Muscle of arm (tissue), 14 donors: ENCODE measurements at places on chromosomes 5 and 9.

DNA sequence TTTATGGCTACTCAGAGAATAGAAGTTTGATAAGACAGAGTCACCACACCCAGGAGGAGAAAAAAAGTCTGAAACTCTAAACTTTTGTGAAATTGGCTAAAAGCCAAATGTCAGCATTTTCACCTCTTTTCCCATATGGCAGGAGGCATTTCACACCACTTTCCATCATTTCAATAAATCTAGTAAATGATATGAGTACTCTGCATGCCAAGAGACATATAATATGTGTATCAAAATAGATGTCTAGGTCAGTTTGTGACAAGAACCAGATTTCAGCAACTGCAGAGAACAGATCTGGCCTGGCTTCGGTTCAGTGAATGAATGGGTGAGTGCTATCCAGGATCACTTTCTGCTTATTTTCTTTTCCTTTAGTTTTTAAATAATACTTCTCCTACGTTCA is 470.8 kb downstream of the ENC1 start:
- peak; percentile 20 for DNase-seq

GRCh38 chr9:112527959-112528358 is 41.3 kb downstream of the KIAA1958 start:
- no peak for DNase-seq

DNA sequence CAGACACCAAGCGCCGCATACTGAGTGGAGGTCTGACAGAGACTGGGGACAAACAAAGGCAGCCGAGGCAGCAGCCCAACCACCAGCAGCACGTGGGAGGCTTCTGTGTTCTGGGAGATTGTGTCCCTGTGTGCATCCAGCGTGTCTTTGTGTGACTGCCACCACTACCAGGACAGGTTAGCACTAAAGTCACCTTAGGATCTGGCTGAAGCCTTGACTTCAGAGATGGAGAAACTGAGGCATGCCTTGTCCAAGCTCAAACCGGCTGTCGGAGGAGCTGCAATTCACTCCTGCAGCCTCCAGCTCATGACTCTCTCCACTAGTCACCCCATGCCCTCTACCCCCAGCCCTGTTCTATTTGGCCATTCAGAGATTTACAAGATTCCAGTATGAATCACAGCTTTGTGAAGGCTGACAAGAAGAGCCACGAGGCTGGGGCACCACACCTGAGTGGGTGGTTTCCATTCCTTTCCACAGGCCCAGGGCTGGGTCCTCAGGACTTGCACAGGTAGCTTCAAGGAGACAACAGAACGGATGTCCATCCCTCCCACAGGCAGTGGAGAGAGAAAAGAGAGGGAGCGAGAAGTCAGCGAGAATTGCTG is 69.3 kb downstream of the SHB start:
- DNase-seq = no peak

- DNase-seq = no peak
Measured at GRCh38 chr9:80555782-80556325, 984.1 kb downstream of the TLE4 start.

GRCh38 chr9:130461218-130461630 is 16.5 kb downstream of the ASS1 start:
- peak; percentile 45 for DNase-seq

GRCh38 chr9:1337169-1337568 is 287.0 kb downstream of the DMRT2 start:
- DNase-seq = no peak

DNA sequence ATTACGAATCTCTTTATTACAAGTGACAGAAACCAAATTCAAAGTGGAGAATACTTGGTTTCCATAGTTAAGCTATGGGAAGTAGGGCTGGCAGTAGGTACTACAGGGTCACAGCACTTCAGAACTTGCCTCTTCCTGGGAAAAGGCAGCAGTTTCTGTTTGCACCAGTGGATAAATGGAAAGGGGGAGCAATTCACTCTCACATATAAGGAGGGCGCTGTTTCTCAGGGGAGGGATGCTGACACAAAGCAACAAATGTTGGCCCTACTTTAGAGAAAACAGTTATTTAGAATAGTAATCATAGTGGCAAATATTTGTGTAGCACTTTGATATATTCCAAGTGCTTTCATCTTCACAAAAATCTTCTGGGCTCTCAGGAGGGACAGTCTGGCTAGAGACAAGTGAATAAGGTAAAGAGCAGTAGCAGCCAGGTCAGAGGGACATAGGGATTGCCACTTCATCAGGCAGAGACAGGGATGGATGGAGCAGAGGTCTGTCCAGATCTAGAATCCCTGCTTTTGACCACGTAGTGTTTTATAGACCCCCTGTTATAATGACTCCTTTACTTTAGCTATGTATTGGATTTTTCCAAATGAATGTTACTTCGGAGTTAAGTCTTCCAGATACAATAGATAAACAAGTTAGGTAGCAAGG is 554.8 kb upstream of the SGCD start:
- no peak for DNase-seq

- DNase-seq = no peak
Measured at GRCh38 chr5:110463106-110463505, 263.4 kb downstream of the TMEM232 start.

GRCh38 chr9:137919095-137919465 is 41.5 kb downstream of the CACNA1B start:
- DNase-seq = no peak

DNA sequence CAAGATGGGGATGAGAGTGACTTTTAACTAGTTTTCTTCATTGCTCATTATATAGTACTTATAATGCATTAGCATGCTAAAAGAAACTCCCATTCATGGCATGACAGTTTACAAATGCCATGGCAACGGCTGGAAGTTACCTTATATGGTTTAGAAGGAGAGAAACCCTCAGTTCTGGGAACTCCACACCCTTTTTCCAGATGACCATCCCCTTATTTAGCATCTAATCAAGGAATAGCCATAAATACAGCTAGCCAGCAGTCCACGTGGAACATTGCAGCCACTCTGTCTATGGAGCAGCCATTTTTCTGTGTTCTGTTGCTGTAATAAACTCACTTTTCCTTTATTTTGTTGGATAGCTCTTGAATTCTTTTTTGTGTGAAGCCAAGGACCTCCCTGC is 1137.8 kb downstream of the CDH18 start:
- no peak for DNase-seq

GRCh38 chr5:44446399-44446798 is 57.2 kb upstream of the FGF10 start:
- no peak for DNase-seq

- DNase-seq = no peak
Measured at GRCh38 chr9:124259158-124259808, 1.5 kb downstream of the NEK6 start.

GRCh38 chr5:126471247-126471646 is 48.0 kb downstream of the GRAMD2B start:
- no peak for DNase-seq

GRCh38 chr5:3595006-3595961 is at the start of gene IRX1:
Gene IRX1 (plus strand): TSS chr5:3595832. CDS start chr5:3596106, 274 bp downstream.
- DNase-seq = no peak

DNA sequence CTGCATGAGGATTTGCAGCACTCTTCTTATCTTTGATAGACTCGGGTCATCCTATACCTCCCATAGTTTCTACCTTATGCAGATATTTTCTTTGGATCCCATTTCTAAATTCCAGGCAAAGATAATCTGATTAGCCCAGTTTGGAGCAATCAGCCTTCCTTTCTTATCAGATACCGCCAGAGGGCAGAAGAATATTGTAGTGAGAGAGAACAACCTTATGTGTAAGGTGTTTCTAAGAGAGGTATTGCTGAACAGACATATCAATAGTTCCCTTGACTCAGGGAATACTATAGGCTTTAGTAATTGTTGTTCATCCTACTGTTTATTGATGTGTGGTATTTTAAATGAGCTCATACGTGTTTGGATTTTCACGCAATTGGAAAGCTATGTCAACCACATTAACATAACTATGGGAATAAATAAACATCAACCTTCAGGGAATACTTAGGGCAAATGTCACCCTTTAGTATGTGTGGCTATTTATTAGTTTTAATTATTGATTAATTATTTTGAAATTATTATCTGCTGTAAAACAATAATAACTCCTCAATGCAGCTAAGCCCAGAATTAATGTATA is 1435.2 kb upstream of the CDH9 start:
- no peak for DNase-seq

GRCh38 chr9:116059466-116059865 is 94.1 kb upstream of the PAPPA start:
- DNase-seq = no peak

- DNase-seq = no peak
Measured at GRCh38 chr9:127537792-127538191, 74.3 kb upstream of the STXBP1 start.

DNA sequence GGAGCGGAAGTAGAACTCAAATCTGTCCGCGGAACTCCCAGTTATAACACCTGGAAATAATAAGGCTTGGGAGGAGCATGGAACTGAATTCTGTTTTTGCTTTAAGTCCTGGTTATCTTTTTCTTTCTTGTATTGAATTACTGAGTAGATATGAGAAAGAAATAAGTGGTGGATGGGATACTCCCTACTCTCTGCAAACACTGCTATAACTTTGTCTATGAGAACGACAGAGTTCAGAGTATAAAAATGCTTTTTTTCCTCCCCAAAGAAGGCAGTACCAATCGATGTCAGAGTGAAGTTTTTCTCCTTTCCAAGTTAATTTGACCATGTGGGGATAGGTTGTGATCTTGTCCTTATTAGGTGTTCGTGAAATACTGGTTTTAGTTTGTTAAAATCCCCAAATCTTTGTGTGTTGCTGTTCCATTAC is 1.2 kb downstream of the RIC1 start:
- peak; percentile 55 for DNase-seq

GRCh38 chr9:137045294-137046087 is 486 bp downstream of the NPDC1 start:
- DNase-seq = no peak

- no peak for DNase-seq
Measured at GRCh38 chr9:114894609-114895433, 35.6 kb downstream of the TNFSF8 start.

DNA sequence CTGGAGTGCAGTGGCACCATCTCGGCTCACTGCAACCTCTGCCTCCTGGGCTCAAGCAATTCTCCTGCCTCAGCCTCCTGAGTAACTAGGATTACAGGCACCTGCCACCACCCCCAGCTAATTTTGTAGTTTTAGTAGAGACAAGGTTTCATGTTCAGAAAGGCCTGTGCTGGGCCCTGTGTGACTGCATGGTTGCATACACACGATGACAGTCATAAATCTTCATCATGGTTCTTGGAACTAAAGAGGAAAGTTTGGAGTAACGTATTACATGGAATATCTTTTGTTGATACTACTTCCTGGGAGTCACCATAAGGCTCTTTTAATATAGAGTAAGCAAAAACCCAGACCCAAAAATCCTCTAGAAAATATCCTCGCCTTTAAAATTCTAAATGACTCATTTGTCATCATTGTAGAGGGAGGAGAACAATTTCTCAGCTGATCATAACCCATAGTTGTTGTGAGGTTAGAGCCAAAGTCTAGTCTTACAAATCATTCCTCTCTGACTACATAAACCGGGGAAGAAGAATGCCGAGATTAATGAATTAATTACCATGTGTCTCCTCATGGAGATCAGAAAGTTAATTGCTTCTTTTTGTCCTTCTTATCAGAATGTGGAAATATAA is 47.0 kb downstream of the KLF9 start:
- no peak for DNase-seq

DNA sequence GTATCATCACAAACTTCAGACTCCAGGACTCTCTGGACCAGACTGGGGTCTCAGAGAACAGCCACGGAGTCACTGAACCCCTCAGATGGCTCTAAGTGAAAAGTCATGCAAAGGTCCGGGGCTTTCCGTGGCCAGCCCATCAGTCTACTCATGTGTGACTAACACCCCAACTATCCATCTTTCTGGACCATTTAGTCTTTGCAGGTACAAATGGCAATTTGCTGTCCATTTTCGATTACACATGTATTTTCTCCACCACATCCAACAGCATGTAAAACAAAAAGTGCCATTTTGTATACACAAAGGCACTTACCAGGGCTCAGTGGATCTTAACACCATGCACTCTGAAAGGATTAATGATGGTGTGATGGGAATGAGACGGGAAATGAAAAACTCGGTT is 387.7 kb downstream of the BNC2 start:
- no peak for DNase-seq

DNA sequence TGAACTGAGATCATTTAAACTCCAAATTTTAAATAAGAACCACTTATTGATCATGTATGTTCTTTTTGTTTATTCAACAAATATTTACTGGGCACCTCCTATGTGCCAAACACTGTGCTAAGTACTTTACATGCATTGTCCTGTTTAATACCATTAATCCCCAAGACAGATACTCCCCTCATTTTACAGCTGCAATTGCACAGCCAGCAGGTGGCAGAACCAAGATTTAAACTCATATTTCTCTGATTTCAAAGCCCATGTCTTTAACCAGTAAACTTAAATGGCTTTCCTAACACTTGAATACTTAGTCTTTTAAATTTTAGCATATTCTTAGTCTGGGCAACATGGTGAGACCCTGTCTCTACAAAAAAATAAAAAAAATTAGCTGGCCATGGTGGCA is 43.4 kb upstream of the KIAA1958 start:
- DNase-seq = no peak

GRCh38 chr9:7105095-7105494 is 347.3 kb downstream of the KDM4C start:
- no peak for DNase-seq

GRCh38 chr5:149731332-149731616 is 1.2 kb downstream of the PPARGC1B start:
- DNase-seq = peak; percentile 11

GRCh38 chr9:34027845-34028574 is 20.7 kb downstream of the UBAP2 start:
- DNase-seq = no peak

DNA sequence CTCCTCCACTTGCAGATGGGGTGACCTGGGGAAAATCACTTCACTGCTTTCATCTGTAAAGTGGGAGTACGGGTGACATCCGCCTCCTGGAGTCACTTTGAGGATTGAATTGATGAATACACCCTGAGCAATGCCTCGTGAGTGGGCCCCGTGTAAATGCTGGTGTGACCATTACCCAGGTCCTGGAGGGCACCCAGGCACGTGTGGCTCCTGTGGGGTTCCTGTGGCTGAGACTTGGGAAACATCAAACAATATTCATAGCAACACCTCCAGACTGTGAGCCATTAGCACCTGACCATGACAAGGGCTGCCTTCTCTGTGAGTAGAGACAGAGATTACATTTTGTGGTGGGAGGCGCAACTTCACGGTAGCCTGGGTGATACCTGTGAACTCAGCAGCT is 11.4 kb downstream of the MRPL36 start:
- no peak for DNase-seq

- DNase-seq = no peak
Measured at GRCh38 chr5:88732862-88733261, 150.1 kb downstream of the MEF2C start.

- peak; percentile 73 for DNase-seq
Measured at GRCh38 chr9:128245421-128246151, 30.2 kb downstream of the GOLGA2 start.

- DNase-seq = no peak
Measured at GRCh38 chr9:114007991-114008666, 70.0 kb downstream of the AMBP start.

DNA sequence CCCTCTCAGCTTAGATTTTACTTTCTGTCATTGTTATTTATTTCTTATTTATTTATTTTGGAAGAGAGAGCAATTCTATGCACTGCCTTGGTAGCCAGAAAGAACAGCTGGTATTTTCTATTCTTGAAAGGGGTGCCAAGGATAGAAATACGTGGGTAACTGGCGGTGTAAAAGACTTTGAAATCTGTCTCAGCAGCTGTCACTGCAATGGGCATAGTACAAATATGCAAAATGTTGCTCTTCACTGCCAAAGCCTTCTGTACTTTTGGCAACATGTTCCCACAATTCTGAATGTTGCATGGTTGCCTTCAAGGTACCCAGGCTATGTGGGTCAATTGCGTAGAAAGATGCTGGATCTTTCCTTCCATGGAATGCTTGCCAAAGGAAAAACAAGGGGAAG is 230.2 kb upstream of the EDIL3 start:
- DNase-seq = no peak
